ENCODE measurements at places on chromosomes 4 and X.
A peak's percentile ranks its signal among the peaks of the same experiment; 100 is the strongest.

DNA sequence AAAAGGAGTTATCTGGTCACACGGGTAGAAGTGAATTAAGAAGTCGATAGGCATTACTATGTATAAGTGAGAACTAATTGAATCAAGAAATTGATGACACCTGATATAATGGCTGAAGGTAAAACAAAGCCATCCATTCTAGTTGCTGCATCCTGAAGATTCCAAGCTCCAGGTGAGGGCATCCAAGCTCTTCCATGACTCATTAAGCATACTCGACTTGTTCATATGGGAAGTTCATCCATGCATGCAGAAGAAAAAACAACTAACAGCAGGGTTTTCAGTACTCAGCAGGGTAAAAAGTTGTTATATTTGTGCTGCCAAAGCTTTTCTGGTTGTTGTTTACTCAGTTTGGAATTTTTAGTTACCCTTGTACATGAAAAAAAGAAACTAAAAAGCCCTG, 508.0 kb upstream of the CXorf51A start:
- DNase-seq: no peak

DNA sequence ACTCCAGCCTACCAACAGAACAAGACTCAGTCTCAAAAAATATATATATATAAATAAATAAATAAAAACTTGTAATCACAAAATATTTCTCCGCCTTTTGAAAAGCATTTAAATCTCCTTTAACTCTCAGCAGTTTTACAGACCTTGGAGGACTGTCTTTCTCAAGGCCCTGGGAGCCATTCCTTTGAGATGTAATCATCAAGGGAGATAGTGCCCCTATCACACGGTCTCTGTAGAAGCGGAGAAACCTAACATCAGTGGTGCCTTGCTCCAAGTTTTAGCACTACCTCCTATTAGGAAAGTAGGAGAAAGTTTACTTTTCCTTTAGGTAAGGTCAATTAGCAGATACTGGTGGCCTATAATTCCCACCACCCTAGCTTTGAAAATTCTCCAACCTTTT, 58.5 kb downstream of the ANTXR2 start:
- no peak for DNase-seq

DNA sequence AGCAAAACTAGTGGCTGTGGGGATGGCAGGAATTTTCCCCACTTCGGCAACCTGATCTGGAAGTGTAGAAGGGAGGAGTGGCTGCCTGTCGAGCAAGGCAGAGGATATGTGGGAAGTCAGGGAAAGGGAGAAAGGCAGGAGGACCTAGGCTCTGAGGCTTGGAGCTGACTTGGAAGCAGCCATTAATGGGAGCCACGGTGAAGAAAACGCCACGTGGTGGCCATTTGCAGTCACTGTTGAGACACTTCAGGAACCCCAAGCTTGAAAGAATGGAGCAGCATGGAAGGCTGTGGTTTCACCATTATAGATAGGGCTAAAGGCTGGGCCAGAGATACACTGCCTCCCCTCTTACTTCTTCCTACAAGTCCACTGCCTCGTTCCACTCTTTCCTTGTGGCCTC, 41.8 kb upstream of the MAML3 start:
- DNase-seq: no peak

- DNase-seq: no peak
Observed at GRCh38 chrX:20300822-20301221, 34.1 kb upstream of the RPS6KA3 start.

- DNase-seq: no peak
Observed at GRCh38 chr4:1550122-1551070, 133.7 kb downstream of the FAM53A start.

DNA sequence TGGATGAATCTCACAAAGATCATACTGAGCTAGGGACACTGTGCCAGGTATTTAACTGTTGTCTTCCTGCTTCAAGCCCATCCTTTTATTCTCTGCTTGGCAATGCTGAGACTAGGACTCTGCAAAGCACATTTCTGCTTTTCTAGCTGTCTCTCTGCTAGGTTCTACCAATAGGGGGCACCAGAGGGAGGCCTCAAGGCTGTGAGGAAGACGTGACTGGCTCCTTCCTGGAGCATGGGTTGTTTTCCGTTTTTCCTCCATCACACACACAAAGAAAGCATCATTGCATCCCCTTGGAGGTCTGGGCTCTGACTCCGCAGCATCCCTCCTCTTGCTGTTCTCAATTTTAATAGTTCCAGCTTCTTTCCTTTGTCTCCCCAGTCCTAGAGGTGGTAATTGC, 10.9 kb upstream of the DCTD start:
- DNase-seq: no peak

- DNase-seq: peak; percentile 22
Observed at GRCh38 chrX:106725931-106726330, 570 bp upstream of the RNF128 start.

DNA sequence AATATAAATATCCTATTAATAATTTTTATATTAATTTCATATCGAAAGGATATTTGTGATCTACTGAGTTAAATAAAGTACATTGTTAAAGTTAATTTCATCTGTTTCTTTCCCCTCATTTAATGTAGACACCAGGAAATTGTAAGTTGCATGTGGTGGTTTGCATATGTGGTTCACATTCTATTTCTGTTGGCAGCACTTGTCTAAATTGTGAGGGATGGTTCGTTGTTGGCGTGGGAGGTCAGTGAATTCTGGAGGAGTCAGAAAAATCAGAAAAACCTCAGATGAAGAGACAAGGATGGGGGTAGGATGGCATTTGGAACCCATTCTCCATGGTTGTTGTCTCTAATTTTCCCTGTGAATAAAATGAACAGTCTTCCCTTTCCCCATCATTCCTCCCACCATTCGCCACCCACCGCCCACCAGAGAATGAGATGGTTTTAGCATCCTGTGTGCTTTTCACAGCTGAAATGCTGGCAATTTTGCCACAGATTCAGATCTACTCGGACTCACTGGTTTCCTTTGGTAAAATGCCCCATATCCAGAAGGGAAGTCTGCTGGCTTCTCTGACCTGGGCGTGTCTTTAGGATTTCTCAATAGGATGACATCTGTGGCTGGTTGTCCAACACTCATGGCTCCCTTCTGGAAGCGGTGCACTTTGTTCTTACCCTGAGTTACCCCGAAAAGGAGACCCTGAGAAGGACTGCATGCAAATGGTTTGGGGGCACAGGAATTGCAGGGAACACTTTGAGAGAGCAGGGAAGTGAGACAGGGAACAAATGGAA, 52.3 kb downstream of the LGI2 start:
- DNase-seq: no peak

DNA sequence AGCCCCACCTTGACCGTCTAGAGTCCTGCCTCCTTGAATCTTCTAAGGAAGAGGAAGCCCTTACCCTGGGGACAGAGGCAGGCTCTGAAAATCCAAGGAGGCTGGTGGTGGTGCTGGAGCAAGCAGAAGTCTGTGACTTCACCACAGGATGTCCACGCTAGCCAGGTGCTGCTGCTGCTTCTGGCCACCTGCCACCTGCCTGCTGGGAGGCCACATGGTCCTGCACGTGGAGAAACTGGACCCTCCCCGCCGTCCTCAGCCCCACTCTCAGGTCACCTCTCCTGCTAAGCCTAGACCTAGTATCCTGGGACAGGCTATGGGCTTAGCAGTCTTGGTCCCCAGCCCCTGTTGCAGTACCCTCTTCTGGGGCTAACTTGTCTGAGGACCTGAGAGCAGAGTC, 15.8 kb downstream of the TMEM31 start:
- no peak for DNase-seq

- no peak for DNase-seq
Observed at GRCh38 chr4:28754376-28754775, 1893.7 kb downstream of the STIM2 start.

GRCh38 chrX:65690057-65690855, 22.8 kb downstream of the MSN start:
- DNase-seq: peak; percentile 49

DNA sequence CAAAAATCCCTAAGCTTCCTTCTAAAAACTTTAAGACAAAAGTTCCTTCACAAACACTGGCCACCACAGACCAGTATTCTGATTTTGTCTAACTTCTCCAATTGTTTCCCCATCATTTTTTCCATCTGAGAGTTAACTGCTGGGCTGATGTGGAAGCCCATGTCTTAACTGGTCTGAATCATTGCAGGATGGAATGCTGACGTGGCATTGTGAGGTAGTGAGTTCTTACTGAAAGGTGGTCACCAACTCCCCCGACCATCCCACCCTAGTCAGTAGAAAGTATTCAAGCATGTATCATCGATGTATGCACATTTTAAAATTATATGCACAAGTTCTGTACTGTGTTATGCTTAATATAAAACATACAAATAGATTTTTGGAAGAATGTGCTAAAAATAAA, 99.1 kb upstream of the SMIM10 start:
- DNase-seq: no peak

GRCh38 chr4:81207828-81208227, 7.2 kb downstream of the PRKG2 start:
- no peak for DNase-seq

DNA sequence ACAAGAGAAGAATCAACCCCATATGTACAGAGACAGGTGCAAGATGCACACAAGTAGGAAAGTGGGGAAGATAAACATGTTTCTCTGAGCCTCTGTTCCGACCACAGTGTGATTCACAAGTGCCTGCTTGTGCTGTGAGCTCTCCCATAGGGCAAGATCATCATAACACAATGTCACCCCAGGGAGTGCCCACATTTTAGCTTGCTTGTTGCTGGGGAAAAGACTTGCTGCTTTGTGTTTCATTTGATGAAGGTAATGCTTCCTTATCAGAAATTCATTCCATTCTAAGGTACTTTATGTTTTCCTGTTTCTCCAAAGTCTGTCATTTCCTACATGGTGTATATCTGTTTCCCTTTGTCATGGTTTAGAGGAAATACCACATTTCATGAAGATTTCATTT, 304.5 kb upstream of the DIPK2B start:
- peak; percentile 42 for DNase-seq

- DNase-seq: peak; percentile 49
Observed at GRCh38 chr4:124085561-124086180, 626.9 kb downstream of the ANKRD50 start.

DNA sequence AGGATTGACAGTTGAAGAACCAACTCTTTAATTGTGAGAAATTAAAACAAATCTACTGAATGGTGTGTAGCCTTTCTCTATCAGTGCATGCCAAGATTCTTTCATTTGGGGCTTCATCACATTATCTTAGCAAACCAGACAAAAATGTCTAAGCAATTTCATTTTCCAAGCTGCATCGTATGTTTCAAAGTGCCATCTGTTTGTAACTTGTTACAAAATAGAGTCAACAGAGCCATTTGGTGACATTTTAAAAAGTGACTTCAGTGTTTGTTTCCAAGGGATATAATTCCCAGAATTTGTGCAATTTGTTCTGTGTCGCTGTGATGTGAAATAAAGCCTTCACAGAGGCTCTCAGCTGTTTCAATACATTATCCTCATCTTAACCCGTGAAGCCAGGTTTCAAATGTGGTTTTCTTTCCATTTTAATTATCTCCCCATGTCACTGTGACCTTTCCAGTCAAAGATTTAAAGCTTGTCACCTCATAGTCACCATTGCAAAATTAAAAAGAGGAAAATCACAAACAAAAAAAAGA, 46.0 kb upstream of the C1QTNF7 start:
- DNase-seq: no peak

DNA sequence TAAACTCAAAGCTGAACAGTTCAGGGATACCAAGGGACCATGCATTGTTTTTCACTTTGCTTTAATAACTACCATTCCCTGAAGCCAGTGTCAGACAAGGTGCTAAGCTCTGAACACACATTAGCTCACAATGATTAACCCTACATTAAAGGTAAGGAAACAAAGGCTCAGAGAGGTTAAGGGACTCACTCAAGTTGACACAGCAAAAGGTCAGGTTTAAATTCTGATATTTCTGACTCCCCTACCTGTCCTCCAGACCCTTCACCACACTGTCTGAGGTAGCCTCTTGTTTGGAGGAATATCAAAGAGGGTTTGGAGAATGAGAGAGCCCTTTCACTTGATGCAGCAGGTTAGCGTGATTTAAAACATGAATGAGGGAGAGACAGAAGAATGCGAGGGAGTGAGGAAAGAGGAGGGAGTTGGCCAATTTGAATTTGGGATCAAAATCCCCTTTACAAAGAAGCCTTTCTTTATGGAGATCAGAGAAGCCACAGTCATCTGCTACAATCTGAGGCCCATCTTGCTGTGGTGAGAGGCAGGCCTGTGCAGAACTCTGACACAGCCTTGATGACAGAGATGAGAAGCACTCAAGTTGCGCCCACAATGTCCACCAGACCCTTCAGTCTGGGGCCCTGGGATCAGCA, 103.5 kb downstream of the FHDC1 start:
- DNase-seq: no peak

- peak; percentile 23 for DNase-seq
Observed at GRCh38 chrX:31223817-31224216, 152.0 kb upstream of the FTHL17 start.

DNA sequence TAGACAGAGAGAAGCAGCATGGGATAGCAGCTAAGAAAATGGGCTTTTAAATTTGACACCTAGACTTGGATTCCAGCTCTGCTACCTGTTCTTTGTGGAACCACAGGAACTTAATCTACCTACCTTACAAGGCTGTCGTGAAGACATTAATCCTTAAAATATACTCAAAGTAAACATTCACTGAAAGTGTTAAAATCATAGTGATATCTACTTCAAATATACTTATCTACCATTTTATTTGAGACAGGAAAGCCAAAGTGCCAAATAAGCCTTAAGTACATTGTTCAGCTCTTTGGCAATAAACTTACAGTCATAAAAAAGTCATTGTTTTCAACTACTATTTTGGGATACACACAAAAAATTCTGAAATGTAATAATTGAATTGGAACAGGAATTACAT, 295.0 kb upstream of the PITX2 start:
- DNase-seq: no peak

GRCh38 chr4:2423066-2423465, 4.3 kb downstream of the CFAP99 start:
- DNase-seq: no peak

DNA sequence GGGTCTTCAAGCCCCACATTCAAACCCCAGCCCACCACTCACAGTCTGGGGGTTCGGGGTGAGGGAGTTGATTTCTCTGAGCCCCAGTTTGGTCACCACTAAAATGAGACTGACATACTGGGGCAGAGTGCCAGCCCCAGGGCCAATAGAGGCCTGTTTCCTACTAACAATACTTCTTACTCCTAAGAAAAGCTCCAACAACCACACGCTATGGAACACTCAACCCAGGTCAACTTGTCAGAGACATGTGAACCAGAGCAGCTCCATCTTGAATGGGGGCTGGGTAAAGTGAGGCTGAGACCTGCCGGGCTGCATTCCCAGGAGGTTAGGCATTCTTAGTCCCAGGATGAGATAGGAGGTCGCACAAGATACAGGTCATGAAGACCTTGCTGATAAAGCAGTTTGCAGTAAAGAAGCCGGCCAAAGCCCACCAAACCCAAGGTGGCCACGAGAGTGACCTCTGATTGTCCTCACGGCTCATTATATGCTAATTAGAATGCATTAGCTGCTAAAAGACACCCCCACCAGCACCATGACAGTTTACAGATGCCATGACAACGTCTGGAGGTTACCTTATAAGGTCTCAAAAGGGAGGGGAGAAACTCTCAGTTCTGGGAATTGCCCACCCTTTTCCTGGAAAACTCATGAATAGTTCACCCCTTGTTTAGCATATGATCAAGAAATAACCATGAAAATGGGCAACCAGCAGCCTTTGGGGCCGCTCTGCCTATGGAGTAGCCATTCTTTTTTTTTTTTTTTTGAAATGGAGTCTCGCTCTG, 26.6 kb upstream of the HTRA3 start:
- no peak for DNase-seq

All from astrocyte of the hippocampus (primary cell).